ENCODE measurements at places on chromosomes 4 and X.

- peak; percentile 61 for DNase-seq
Measured at GRCh38 chr4:52142816-52143215, 91.7 kb downstream of the SPATA18 start.

GRCh38 chr4:148126825-148127224, 315.4 kb downstream of the NR3C2 start:
- DNase-seq = peak; percentile 3

DNA sequence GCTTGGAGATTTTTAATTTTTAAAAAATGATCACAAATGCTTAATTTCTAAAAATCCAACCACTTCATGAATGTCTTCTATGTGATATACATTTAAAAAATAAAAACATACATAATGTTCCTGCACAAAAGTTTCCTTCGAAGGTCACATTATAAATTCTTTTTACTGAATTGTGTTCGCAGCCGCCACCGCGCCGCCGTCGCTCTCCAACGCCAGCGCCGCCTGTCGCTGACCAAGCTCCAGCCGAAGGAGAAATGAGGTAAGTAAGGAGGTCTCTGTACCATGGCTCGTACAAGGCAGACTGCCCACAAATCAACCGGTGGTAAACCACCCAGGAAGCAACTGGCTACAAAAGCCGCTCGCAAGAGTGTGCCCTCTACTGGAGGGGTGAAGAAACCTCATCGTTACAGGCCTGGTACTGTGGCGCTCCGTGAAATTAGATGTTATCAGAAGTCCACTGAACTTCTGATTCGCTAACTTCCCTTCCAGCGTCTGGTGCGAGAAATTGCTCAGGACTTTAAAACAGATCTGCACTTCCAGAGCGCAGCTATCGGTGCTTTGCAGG, 48.8 kb upstream of the NEUROG2 start:
- no peak for DNase-seq

DNA sequence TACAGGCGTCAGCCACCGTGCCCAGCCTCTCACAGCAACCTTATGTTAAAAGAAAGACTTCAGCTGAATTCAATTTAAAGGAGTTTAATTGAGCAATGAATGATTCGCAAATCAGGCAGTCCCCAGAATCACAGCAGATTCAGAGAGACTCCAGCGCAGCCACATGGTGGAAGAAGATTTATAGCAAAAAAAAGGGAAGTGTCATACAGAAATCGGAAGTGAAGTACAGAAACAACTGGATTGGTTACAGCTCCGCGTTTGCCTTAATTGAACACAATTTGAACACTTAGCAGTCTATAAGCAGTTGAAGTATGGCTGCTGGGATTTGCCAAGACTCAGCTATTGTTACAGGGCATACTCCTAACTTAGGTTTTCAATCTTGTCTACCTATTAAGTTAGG, 19.8 kb downstream of the CENPVL3 start:
- no peak for DNase-seq

- DNase-seq = no peak
Measured at GRCh38 chr4:8831221-8832112, 40.2 kb downstream of the HMX1 start.

- no peak for DNase-seq
Measured at GRCh38 chrX:133555782-133556458, 140.6 kb upstream of the GPC4 start.

GRCh38 chr4:37960679-37961450, 667 bp downstream of the PTTG2 start:
- DNase-seq = no peak

DNA sequence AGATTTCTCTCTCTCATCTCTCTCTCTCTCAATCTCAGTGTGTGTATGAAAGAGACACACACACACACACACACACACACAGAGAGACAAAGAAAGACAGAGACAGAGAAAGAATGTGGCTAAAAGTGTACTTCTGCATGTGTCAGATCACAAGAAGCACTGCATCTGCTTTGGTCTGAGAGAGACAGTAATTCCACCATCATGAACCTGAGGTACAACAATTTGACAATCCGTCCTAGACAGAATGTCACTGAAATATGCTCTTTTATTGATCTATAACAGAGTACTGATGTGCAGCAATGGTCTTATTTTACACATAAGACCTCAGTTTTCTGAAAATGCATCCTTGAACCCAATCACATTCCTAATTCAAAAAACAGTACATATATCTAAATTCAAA, 576.2 kb upstream of the SMIM31 start:
- DNase-seq = no peak

GRCh38 chr4:47939456-47939855, 25.1 kb upstream of the NFXL1 start:
- DNase-seq = no peak

DNA sequence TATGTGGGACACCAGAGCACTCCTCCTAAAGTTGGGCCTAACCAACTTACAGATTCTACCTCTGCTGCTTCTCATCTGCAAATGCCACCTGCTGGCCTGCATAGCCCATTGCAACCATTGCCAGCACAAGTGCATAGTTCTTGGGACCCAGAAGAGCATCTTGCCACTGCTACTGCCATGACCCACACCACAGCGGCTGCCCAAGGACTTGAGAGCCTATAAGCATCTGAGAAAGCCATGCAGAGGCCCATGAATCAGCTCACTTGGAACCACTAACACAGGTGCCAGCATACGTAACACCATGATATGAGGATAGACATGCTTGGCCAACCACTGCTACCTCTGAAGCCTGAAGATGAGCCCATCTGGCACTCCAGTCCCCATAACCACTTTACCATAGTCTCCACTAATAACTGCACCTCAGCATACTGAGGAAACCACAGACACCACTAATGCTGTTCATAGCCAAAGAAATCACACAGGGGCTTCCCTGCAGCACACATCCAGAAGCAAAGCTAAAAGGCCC, 258.1 kb upstream of the AGTR2 start:
- DNase-seq = peak; percentile 11

DNA sequence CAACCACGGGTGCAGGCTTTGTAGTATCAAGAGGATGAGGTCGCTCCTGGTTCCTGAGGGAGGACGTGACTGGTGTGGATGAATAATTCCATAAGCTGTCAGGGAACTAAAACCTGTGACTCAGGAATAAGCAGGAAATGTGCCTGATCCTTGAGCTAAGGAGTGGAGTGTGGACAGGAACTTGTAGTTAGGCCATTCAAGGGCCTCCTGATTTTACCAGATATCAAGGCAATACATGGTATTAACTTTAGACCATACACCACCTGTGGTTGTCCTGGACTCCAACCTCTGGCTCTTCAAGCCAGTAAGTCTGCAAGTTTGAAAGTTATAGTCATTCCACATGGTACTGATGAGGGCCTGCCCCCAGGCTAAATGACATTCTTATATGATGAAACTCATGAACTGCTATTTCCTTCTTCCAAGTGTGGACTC, 12.1 kb upstream of the ING2 start:
- DNase-seq = peak; percentile 89

GRCh38 chrX:112672788-112673560, 6.8 kb downstream of the LHFPL1 start:
- peak; percentile 23 for DNase-seq
